Vagina (tissue), 2 donors: ENCODE measurements at places on chromosomes 16 and 17. TPM values are rescaled to one million over a fixed set of nuclear protein-coding genes. Genes with fewer than 3 reads are reported as not detected.
A peak's percentile ranks its signal among the peaks of the same experiment; 100 is the strongest.

The SPNS2 gene
- 79.3 TPM for total RNA-seq

The CDRT15L2 gene
- not detected for total RNA-seq

The ADAD2 gene
- not detected for total RNA-seq

The ACSM2B gene
- total RNA-seq = not detected

GRCh38 chr17:47719411-47720152, 13.5 kb upstream of the TBX21 start:
- no peaks in the 10 kb centered on the region for H3K36me3 ChIP-seq
- no peak for DNase-seq
- peaks cover 16% of the 10 kb centered on the region for H3K4me1 ChIP-seq
- H3K27me3 ChIP-seq = no peaks in the 10 kb centered on the region
- no peak overlapping the region for H3K4me3 ChIP-seq
- no peak overlapping the region for H3K27ac ChIP-seq

DNA sequence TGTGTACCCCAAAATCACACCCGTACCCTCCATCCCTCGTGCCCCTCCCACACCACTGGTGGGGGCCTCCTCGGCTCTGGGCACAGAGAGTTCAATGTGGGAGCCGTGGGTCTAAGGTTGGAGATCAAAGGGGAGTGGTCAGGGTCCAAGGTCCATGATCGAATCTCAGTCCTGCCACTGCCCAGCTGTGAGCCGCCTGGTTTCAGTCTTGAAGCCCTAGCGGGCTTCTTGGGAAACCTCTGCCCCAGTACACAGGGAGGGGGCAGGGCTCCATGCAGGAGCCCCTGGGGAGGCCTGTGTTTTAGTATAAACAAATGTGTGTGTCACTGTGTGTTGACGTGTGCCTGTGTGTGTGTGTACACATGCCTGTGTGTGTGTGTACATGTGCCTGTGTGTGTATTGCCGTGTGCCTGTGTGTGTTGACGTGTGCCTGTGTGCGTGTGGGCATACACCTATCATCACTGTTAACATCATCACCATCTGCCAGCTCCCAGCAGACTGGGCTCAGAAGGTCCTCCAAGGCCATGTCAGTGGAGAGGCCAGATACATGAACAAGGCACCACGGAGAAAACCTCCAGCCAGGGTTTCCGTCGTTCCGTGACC, 26.5 kb upstream of the ZNF469 start:
- H3K36me3 ChIP-seq = no peaks in the 10 kb centered on the region
- H3K4me1 ChIP-seq = no peaks in the 10 kb centered on the region
- no peak overlapping the region for H3K27ac ChIP-seq
- no peak for DNase-seq
- H3K4me3 ChIP-seq = no peak overlapping the region
- no peaks in the 10 kb centered on the region for H3K27me3 ChIP-seq

- no peak overlapping the region for H3K4me3 ChIP-seq
- H3K36me3 ChIP-seq = no peaks in the 10 kb centered on the region
- no peak overlapping the region for H3K27ac ChIP-seq
These were observed 12.7 kb upstream of the APPBP2 start for GRCh38 chr17:60538726-60539125.

DNA sequence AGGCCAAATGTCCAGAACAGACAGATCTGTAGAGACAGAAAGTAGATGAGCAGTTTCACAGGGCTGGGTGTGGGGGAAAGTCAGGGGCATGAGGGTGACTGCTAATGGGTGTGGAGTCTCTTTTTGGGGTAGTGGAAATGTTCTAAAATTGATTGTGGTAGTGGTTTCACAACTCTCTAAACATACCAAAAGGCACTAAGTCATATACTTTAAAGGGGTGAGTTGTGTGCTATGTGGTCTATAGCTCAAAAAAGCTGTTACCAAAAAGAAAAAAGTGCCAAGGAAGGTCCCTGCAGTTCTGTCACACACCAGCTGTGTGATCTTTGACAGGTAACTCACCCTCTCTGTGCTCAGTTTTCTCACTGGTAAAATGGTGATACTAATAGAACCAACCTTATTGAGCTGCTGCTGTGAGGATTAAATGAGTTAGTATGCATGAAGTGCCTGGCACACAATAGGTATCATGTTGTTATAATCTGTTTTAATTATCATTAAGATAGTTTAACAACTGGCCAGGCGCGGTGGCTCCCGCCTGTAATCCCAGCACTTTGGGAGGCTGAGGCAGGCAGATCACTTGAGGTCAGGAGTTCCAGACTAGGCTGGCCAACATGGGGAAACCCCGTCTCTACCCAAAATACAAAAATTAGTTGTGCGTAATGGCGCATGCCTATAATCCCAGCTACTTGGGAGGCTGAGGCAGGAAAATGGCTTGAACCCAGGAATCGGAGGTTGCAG, 10.3 kb downstream of the ITGAX start:
- H3K4me3 ChIP-seq = no peak overlapping the region
- no peaks in the 10 kb centered on the region for H3K36me3 ChIP-seq
- no peak overlapping the region for H3K27ac ChIP-seq
- H3K27me3 ChIP-seq = no peaks in the 10 kb centered on the region
- H3K4me1 ChIP-seq = no peaks in the 10 kb centered on the region

GRCh38 chr17:8896641-8897635, 29.5 kb upstream of the PIK3R6 start:
- no peaks in the 10 kb centered on the region for H3K36me3 ChIP-seq
- no peaks in the 10 kb centered on the region for H3K4me1 ChIP-seq
- DNase-seq = peak; percentile 79

DNA sequence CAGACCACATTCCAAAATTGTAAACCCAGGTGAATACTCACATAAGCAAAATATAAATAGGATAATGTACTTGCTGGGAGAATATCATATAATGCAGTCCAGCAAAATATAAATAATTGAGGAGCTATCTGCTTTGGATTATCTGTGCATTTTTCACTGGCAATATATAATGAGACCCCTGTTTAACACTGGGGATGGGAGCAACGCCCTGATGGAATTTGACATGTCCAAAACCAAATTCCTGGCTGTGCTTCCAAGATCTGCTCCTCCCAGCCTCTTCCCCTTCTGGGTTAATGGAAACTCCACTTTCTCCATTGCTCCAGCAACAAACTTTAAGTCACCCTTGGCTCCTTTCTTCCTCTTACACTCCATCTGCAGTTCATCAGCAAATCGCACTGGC, 35.5 kb upstream of the HLF start:
- H3K36me3 ChIP-seq = no peaks in the 10 kb centered on the region
- H3K27me3 ChIP-seq = no peaks in the 10 kb centered on the region
- H3K4me3 ChIP-seq = no peak overlapping the region
- no peaks in the 10 kb centered on the region for H3K4me1 ChIP-seq
- no peak for DNase-seq
- no peak overlapping the region for H3K27ac ChIP-seq

GRCh38 chr16:4285167-4285566, 12.3 kb upstream of the TFAP4 start:
- H3K4me3 ChIP-seq = no peak overlapping the region
- DNase-seq = no peak
- no peak overlapping the region for H3K27ac ChIP-seq
- no peaks in the 10 kb centered on the region for H3K27me3 ChIP-seq
- peaks cover 9% of the 10 kb centered on the region for H3K4me1 ChIP-seq

- no peak for DNase-seq
- no peaks in the 10 kb centered on the region for H3K4me1 ChIP-seq
- no peaks in the 10 kb centered on the region for H3K27me3 ChIP-seq
- H3K36me3 ChIP-seq = no peaks in the 10 kb centered on the region
These were observed 164.2 kb downstream of the CNTNAP4 start for GRCh38 chr16:76441391-76441790.

GRCh38 chr16:79764415-79765110, 164.0 kb upstream of the MAF start:
- no peak overlapping the region for H3K4me3 ChIP-seq
- no peak for DNase-seq
- no peak overlapping the region for H3K27ac ChIP-seq
- peaks cover 34% of the 10 kb centered on the region for H3K4me1 ChIP-seq
- no peaks in the 10 kb centered on the region for H3K36me3 ChIP-seq

- H3K36me3 ChIP-seq = no peaks in the 10 kb centered on the region
- no peak overlapping the region for H3K4me3 ChIP-seq
- no peak overlapping the region for H3K27ac ChIP-seq
- H3K4me1 ChIP-seq = no peaks in the 10 kb centered on the region
- no peak for DNase-seq
These were observed 59.9 kb downstream of the WNT3 start for GRCh38 chr17:46758614-46759013.

DNA sequence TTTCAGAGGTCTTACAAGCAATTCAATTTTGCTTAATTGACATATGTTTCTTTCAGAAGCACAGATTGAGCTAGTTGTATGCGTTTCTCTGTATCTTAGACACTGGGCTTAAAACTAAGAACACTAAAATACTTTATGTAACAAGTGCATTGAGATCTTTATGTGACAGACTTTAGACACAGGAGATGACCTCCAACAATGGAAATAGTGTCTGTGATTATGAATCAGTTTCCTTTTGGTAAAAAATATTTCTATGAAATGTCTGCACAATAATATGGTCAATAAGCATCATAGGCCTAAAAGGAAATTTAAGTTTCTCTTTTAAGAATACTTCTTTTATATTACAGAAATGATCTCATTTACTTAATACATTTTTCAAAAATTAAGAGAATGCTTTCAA, 153.2 kb downstream of the SKAP1 start:
- H3K36me3 ChIP-seq = no peaks in the 10 kb centered on the region
- no peak overlapping the region for H3K4me3 ChIP-seq
- H3K4me1 ChIP-seq = no peaks in the 10 kb centered on the region
- no peak for DNase-seq
- no peak overlapping the region for H3K27ac ChIP-seq

DNA sequence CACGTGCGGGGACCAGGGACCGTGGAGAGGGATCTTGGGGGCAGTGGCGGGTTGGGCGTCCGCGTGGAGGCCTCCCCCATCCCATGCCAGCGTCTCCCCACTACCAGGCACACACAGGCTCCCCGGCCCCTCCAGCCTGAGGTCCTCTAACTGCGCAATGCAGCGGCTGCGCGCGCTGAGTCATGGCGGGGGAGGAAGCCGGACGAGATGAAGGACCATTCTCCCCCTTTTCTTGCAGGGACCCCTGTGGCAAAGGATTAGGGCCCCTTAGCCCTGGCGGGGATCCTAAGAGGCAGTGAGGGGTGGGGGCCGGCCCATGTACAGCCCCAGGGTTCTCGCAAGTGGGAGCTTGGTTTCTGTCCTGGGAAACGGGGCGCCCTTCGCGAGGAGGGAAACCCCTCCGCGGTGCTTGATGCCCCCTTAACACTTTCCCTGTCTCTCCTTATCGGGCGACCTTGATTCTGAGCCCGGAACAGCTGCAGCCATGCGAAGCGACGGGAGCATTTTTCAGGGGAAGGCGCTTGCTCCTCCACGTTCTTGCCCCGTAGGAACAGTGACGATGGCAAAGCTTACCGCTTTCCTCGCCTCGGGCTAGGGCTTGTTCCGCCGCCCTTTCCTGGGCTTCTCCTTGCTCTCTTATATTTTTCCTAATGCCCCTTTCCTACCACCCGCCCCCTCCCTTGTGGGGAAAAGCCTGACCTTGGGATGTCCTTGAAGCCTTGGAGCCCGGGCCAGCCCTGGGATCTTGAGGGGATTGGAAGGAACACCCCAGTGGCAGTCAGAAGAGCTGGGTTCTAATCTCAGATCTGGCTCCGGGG, 592 bp downstream of the ALDOA start:
- H3K4me1 ChIP-seq = peaks cover 62% of the 10 kb centered on the region
- no peaks in the 10 kb centered on the region for H3K27me3 ChIP-seq
- H3K4me3 ChIP-seq = peak overlapping the region; percentile 80
- DNase-seq = no peak
- no peaks in the 10 kb centered on the region for H3K36me3 ChIP-seq

DNA sequence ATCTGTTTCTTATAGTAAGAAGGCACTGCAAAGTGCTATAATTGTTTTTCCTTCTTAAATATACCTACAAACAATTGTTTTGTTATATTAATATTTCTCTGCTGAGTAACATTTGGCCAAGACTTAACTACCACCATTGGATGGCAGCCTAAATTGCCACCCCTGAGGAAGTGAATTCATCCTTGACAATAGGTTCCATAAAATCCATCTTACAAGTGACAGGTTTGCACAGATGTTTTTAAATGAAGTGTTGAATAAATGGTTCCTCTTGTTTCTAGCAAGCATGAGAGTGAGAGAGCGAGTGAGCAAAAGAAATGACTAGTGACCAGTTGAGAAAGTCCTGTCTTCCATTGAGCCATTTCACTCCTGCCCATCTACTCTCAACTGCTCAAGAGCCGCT, 8.3 kb upstream of the MPHOSPH6 start:
- H3K36me3 ChIP-seq = no peaks in the 10 kb centered on the region
- no peaks in the 10 kb centered on the region for H3K4me1 ChIP-seq

- no peaks in the 10 kb centered on the region for H3K4me1 ChIP-seq
- H3K27ac ChIP-seq = no peak overlapping the region
- no peak for DNase-seq
- H3K27me3 ChIP-seq = no peaks in the 10 kb centered on the region
These were observed 35.2 kb upstream of the CBX4 start for GRCh38 chr17:79874329-79874981.

- H3K27me3 ChIP-seq = no peaks in the 10 kb centered on the region
- no peaks in the 10 kb centered on the region for H3K36me3 ChIP-seq
- peak overlapping the region; percentile 98 for H3K27ac ChIP-seq
- DNase-seq = no peak
- peak overlapping the region; percentile 56 for H3K4me3 ChIP-seq
These were observed 14.7 kb upstream of the PLLP start for GRCh38 chr16:57299009-57299718.

DNA sequence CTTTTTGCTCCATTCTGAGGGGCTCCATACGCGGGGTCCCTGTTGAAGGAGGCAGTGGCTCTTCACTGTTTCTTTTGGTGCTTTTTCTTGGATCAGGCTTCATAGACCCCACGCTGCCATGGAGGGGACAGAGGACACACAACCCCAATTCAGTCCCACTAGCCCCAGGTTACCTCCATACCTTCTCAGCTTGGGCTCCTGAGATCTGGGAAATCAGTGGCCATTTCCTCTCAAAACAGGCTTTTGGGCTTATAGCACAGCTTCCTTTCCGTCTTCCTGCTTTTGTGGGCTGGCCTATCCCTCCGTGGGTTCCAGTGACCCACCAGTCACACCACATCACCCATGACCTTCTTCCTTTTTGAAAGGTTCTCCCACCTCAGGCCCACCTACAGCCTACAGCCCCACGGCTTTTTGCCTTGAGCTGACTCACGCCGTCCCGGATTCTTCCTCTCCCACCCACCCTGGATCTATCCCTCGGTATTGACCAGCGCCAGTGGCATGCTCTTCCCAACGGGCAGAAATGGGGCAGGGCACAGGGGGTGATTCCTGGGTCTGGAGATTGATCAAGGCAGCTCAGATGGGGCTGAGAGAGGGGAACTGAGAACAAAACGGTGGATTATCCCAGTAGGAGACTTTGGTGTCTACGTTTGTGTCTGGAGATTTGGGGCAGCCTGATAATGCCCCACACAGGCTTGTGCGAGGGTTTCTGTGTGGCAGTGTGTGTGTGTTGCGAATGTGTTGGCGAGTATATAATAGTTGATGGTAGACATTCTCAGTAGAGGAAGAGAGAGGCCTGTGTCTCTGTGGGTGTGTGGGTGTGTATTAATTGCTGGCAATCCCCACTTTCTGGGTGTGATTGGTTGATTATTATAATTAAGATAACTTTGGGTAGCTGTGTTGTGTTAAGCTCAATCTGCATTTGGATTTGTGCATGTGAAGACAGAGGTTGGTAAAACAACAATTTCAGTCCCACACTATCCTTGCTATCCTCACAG, 3.8 kb downstream of the TBX21 start:
- H3K4me3 ChIP-seq = no peak overlapping the region
- H3K36me3 ChIP-seq = no peaks in the 10 kb centered on the region
- peaks cover 19% of the 10 kb centered on the region for H3K4me1 ChIP-seq
